ENCODE measurements at places on chromosomes 16 and 17.
A peak's percentile ranks its signal among the peaks of the same experiment; 100 is the strongest.

DNA sequence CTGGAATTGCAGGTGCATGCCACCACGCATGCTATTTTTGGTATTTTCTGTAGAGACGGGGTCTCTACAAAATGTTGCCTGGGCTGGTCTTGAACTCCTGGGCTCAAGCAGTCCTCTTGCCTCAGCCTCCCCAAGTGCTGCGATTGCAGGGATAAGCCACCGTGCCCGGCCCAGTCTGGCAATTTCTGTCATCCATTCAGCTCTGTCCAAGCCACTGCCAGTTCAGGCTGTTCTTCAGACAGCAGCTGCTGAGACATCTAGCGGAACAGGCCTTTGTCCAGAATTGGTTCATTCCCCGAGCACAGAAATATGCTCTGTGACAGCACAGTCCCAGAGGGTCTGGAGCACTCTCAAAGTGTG is 5.4 kb downstream of the SLC47A1 start:
- DNase-seq, result peak; percentile 38

- DNase-seq, result peak; percentile 88
These were observed 69.3 kb downstream of the FTO start for GRCh38 chr16:53773150-53773846.

DNA sequence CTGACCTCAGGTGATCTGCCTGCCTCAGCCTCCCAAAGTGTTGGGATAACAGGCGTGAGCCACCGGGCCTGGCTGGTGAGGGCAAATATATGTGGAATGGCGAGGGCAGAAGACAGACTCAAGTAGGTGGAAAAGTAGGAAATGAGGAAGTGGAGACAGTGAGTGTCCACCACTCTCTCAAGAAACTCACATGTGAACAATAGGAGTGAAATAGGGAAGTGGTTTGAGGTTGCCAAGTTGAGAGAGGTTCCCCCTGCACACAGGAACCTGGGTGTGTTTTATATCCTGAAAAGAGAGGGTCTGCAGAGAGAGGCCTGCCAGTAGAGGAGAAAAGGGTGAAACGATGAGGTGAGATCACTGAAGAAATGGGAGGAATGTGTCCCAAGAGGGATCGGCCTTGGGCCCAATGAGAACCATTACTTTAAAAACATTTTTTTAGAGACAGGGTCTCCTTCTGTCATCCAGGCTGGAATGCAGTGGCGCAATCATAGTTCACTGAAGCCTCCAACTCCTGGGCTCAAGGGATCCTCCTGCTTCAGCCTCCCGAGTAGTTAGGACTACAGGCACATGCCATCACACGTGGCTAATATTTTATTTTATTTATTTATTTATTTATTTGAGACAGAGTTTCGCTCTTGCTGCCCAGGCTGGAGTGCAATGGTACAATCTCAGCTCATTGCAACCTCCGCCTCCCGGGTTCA is 17.1 kb upstream of the CORO1A start:
- no peak for DNase-seq

GRCh38 chr16:51854401-51854951 is 692.5 kb downstream of the TOX3 start:
- no peak for DNase-seq

DNA sequence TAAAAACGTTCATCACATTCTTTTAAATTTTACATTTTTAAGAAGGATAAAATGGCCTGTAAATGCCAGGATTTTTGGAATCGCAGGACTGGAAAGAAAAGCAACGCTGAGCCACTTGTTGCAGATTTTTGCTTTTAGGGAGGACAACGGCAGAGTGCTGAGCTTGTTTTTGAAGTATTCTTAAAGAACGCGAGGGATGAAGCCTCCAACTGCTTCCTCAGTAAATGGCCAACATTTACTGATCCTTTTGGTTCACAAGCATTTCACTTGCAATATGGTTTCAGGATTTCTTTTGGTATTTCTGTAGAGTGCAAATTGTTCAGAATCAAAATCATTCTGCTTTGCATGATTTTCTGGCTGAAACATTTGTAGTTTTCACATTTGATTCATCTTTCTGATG is 2.8 kb upstream of the KRT23 start:
- no peak for DNase-seq

- DNase-seq, result no peak
These were observed 185.9 kb downstream of the SEC14L1 start for GRCh38 chr17:77326636-77327035.

GRCh38 chr17:76515274-76515949 is 14.2 kb upstream of the RHBDF2 start:
- DNase-seq, result no peak

DNA sequence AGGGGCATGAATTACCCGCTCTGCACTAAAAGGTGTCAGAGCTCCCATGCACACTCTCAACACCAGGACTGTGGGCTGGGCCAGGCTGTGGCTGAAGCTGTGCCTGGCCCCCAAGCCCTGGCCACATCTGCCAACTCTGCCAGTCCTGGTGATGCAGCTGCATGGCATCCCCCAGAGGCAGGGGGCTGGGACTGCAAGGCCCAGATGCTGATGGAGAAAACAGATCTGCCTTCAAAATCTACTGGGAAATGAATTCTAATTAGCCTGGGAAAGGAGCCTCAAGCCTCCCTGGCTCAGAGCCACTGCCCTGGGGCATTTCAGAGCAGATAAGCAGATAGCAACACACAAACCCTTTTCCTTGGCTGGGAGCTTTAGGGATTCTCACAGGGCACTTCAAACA is 3.4 kb downstream of the CHST6 start:
- DNase-seq, result peak; percentile 47

- peak; percentile 88 for DNase-seq
These were observed 664 bp downstream of the HBQ1 start for GRCh38 chr16:180681-181564.

DNA sequence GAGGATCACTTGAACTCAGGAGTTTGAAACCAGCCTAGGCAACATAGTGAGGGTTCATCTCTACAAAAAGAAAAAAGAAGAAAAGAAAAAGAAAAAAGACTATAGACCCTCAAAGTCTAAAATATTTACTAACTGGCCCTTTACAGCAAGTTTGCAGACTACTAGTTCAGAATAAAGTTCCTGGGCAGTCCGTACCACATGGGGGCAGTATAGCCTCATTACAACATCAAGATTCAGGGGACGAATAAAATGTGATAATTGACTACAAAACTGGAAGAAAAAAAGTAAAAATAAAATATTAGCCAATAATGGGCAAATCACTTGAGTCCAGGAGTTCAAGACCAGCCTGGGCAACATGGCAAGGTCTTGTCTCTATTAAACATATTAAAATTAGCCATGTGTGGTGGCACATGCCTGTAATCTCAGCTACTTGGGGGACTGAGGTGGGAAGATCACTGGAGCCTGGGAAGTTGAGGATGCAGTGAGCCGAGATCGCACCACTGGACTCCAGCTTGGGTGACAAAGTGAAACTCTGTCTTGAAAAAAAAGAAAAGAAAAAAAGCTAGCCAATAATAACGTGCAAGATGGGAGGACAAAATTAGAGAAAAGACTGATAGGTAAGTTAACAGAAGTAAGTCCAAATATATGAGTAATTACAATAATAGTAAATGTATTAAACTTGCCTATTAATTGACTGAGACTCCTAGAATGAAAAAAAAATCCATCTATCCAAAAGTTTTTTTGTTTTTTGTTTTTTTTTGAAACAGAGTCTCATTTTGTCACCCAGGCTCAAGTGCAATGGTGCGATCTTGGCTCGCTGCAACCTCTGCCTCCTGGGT is 129.4 kb upstream of the SEC14L1 start:
- peak; percentile 61 for DNase-seq

DNA sequence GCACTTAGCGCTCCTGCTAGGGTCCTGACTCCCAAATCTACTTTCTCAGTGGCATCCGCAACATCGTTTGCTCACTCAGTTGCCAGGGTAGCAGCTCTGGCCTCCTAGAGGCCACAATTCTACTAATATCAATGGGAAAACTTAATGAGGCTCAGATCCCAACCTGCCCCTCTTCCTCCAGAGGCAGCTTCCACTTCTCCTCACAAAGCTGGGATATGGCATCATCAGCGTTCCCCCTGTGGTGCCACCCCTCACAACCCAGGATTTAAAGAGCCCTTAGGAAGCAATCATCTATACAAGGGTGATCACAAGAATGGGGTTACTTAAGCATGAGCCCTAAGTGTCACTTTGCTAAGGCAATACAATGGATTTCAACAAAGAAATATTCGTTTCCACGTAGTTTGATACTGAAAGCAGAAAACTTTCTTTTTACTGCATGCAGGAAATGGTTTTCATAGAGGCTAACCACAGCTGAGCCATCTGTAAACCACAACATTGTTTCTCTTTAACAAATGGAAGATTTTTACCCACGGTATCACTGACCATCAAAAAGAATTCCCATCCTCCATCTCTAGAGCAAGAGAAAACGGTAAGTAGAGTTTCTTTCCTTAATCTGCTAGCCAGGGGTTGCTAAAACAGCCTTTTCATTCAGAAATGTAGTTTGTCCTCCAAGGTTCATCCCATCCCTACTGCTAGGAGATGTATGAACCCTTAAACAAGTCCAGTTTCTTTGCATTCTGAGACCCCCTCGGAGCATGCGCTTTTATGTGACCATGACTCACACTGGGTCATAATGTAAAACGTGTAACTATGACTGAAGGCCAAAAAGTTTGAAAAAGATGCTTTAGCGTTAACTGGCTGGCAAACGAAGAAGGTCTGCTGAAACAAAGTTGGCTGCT is 68.3 kb upstream of the BCAR1 start:
- DNase-seq, result peak; percentile 50

DNA sequence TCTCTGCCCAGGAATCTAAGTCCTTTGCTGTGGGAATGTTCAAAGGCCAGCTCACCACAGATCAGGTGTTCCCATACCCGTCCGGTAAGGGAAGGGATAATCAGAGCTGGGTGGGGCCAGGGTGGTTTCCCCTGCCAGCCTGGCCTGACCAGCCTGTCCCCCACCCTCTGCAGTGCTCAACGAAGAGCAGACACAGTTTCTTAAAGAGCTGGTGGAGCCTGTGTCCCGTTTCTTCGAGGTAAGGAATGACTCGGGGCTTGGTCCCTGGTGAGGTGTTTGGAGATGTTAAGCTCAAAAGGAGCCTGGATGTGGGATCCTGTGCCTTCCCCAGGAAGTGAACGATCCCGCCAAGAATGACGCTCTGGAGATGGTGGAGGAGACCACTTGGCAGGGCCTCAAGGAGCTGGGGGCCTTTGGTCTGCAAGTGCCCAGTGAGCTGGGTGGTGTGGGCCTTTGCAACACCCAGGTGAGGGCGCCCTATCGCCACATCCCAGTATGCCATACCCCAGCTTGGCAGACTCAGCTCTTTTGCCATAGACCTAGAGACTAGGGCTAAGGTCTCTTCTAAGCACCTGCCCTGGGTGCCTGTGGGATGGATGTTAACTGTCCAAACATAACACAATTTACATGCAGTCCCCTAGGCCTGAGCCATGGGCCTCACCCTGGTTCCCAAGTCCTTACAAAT is 997 bp downstream of the ACADVL start:
- DNase-seq, result peak; percentile 59

- DNase-seq, result no peak
These were observed 643.5 kb upstream of the SOX9 start for GRCh38 chr17:71477356-71477755.

- peak; percentile 12 for DNase-seq
These were observed 81.8 kb upstream of the CCL2 start for GRCh38 chr17:34173241-34173640.

GRCh38 chr17:18977021-18977420 is 25.1 kb downstream of the SLC5A10 start:
- no peak for DNase-seq

DNA sequence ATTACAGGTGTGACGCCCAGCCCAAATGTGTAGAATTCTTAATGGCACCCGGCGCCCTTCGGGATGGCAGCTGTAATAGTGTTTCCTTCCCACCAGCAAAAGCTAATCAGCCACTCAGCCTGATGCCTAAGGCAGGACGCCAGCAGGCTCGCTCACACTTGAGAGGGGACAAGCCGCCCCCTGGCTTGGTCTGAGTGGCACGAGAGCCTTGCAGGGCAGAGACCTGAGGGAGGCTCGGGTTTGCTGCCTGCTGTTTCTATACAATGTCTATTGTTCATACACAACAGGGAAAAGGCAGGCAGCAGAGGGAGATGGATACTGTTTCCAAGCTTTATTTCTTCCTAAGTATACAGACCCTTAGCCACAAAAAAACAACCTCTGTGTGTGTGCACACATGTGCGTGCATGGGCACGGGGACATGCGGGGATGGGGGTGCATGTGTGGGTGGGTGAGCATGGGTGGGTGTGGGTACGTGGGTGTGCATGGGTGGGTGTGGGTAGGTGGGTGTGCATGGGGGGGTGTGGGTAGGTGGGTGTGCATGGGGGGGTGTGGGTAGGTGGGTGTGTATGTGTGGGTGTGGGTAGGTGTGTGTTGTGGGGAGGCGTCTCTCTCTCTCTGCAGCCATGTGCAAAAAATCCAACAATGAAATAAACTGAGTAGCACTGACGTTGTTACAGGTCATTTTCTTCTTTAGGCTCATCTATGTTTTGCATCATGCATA is 10.0 kb downstream of the SLC38A8 start:
- peak; percentile 73 for DNase-seq

DNA sequence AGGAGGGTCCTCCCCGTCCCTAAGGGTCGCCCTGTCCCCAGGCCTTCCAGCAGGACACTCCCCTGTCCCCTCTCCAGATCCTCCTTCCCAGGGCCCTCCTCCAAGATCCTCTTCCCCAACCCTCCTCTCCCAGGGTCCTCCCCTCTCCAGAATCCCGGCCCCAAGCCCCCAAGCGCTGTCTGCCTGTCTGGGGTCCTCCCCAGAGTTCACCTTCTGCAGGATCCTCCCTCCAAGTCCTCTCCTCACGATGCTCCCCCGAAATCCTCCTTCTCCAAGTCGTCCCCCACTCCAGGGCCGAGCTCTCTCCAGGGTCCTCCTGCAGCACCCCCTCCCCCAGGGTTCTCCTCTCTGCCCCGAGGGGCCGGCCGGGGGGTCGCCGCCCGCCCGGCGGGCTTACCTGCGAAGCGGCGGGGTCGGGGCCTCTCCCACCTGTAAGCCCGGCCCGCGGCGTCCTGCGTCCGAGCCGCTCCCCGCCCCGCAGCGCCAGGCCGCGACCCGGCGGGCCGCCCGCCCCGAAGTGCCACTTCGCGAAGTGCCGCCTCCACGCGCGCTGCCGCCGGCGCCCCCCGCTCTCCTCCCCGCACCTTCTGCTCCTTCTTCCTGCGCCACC is 678 bp upstream of the BAIAP2 start:
- peak; percentile 67 for DNase-seq

DNA sequence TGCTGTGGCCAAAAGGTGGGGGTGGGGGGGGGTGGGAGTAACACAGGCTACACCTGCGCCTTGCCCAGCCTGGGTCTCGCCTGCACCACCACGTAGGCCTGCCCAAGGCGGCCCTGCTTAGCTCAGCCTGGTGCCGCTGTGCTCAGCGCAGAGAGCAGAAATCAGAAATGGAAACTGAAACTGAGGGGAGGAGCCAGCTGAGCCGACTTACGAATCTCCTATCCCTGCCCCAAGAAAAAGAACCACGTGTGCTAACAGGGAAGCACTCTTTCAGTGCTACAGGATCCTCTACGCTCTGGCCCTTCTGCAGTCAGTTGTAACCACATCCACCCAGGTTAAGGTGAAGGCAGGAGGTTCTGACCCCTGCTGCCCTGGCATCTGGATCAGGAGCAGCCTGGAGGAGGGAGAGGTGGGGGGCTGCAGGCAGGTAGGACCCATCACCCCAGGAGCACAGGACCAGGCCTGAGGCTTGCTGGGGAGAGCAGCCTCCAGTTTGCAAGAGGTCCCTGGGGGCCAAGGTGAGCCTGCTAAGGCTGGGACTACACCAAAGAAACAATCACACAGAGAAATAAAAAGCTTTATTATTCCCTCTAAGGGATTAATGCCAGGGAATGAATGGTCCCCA is at the start of gene DHX58:
DHX58 (minus strand) TSS at position 163 of the 625 bp plus-strand sequence. CDS start 822 bp downstream, outside the sequence.
- peak; percentile 68 for DNase-seq
